ENCODE measurements at places on chromosomes 1 and 21.

DNA sequence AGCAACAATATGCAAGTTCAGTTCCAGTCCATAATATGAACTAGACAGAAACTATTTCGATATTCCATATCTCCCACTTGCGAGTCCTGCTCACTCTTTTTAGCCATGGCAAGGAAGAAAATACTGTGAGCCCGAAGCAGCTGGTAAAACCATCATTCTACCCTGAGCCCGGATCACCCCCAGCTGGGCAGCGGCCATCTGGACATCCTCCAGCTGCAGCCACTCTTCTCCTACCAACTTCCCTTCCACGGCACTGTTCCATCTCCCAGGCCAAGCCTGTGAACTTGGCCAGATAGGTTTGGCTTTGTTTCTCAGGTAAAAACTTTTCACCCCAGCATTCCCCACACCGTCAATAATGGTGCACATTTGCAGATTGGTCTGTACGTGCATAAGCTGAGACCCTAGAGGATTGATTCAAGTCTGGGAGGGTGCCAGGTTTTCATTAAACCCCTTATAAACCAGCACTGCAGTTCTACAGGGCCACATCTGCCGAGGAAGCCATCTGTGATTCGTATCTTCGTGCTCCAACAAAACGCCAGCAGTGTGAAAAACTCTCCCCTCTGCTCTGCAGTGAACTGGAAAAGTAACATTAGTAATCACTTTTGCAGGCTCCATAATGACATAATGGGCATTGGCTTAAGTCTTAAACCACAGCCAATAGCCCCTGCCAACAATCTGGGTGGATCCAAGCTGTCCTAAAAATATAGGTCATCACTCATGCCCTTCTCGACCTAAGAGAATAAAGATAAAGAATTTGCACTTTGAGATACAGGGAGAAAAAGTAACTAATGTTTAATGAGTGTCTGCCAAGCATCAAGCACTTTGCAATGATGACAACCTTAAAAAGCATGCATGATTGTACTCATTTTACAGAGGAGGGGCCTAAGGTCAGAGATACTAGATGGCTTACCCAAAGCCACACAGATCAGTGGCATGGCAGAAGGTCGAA lies 205.1 kb downstream of the PLPP3 start:
- no peak for DNase-seq

DNA sequence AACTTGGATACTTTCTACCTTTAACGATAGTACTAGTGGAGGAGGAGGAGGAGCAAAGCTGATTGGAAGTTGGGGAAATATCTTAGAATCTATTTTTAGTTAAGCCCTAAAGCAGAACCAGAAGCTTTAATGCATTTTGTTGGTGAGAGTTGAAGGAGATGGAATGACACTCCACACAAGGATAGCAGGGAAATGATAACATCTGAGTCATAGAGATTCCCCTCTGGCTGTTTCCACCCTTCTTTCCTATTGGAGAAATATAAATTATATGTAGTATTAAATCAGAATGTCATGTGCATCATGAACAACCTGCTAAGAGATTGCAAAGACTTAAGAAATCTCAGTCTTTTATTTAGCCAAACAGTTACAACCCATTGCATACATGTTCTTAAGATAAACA lies 1357.7 kb downstream of the NCAM2 start:
- DNase-seq: no peak

DNA sequence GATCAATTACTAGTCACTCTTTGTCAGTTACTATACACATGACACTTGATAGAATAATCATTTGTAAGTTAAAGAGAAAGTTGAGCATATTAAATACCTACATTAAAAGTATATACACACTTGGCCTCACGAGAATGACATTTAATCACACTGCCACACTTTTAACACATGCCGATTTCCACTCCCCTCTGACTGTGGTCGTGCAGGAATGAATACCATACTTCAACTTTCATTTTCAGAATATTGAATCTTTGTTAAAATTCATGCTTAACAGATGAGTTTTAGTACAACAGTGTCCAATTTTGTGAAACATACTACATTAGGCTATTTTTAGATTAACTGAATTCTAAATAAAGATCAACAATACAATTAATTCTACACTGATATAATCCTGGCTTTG lies 78.2 kb upstream of the SDC3 start:
- no peak for DNase-seq

DNA sequence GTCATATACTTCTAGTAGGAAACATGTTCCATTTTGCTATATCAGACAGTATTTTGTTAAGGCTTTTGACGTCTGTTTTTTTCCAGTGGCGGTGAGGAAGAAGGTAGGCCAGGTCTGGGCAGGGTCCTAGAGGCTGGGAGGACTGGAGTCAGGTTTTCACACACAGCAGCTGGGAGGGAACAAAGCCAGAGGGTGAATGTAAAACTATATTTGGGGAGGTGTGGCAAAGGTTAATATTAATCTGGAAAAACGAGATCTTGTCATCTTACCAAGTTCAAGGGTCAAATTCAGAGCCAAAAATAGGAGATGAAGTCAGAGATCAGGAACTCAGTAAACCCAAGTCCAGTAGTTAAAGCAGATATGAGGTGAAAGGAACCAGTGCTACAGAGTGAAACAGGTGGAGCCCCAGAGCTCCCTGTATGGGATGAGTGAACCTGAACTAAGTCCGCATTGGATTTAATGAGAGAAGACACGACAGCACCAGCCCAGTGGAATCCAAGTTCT lies 10.7 kb upstream of the OTUD7B start:
- no peak for DNase-seq

DNA sequence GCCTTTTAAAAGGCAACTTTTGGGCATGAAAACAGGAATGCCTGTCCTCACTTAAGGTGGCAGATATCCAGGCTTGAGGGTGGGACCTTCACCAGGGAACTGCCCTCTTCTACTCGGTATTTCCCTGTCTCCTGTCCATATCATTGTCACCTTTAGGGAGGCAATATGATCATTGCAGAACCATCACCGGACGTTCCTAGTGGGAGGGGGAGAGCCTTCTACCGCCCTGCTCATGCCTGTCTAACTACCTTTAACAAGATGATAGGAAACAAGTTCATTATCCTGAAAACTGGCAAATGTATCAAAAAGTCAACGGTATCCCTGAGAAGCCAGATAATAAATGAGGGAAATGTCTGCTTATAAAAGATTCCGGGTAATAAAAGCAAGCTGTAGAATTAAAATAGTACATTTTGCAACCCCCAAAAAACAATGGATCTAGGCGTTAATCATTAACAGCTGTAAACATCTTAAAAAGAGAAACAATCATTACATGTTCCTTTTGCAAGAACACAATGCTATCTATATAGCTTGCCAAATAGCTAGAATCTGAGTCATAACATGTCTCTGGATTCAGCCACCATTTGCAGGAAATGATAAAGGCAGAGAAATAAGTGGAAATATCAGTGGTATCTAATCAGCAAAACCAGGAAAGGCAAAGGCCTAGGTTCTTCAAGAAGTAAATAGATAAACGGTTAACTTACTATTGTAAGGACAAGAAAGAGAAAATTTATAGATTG lies 852.9 kb upstream of the ADGRL4 start:
- DNase-seq: no peak

All from CD4-positive, alpha-beta T cell treated with Interleukin-12 subunit alpha and Interleukin-12 subunit beta, for 1 hour (primary cell).